ENCODE measurements at places on chromosomes 1 and 21.

GRCh38 chr1:25755475-25756125, 44.4 kb upstream of the SELENON start:
- no peak for DNase-seq

DNA sequence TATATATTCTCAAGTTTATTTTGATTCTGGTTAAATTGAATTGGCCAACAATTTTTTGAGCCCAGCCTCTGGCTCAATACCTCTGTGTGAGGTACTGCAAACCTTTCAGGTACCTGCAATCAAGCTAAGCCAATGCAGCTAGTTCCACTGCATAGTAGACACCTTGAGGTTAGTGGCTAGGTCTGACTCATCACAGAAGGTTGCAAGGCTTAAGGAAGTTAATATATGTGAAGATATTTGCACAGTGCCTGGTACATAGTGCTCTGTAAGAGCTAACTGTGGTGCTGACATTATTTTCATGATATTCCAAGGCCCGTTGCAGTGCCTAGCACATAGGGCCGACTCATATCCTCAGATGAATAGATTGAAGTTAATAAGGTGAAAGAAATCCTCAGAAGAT, 330.5 kb upstream of the KAZN start:
- DNase-seq: no peak

DNA sequence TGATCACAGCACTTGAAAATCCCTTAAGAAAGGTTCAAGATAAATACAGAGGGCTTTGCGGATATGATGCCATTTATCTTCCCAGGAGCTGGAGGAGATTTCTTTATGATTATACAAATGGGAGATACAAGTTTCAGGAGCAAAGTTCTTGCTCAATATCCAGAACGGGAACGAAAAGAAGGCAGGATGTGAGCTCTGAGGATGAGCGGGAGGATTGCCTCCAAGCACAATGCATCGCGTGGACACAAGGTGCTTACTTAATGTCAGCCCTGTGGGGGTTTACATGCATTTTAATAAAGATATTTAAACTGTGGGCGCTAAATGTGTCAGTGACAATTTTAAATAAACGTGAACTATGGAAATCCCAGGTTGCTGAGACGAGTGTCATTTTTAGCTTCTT, 59.0 kb downstream of the SYT6 start:
- DNase-seq: no peak

DNA sequence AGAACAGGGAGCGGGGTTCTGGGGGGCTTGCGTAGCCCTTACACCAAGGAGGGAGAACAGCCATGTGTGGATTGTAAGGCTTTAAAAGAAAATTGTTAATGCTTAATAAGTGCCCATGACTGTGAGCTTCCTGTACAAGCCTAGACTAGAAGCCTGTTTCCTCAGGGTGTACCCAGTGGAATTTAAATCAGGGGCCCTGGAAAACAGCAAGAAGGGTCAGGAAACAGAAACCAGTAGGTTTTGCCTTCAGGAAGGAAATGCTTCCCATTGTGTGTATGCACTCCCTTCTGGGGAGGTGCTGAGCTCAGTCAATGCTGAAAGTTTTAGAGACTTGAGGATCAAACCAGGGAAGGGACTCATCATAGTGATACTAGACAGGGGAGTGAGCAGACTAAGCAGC, 12.7 kb downstream of the UTP11 start:
- no peak for DNase-seq

- DNase-seq: no peak
Observed at GRCh38 chr1:50705041-50705440, 255.0 kb downstream of the FAF1 start.

- DNase-seq: no peak
Observed at GRCh38 chr1:205497351-205497750, 7.1 kb upstream of the CDK18 start.

DNA sequence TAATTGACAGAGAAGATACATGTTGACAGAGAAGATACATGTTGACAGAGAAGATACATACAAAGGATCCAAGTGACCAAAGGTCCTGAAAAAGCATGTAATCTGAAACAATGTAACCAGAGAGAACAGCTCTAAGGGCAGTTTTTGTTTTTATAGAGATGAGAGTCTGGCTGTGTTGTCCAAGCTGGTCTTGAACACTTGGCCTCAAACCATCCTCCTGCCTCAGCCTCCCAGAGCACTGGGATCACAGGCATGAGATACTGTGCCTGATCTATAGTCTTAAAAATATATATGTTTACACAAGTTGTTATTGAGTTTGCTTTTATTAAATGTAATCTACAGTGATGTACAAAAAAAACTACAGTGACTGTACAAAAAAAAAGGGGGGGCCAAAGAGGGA, 12.5 kb downstream of the MEAF6 start:
- no peak for DNase-seq

DNA sequence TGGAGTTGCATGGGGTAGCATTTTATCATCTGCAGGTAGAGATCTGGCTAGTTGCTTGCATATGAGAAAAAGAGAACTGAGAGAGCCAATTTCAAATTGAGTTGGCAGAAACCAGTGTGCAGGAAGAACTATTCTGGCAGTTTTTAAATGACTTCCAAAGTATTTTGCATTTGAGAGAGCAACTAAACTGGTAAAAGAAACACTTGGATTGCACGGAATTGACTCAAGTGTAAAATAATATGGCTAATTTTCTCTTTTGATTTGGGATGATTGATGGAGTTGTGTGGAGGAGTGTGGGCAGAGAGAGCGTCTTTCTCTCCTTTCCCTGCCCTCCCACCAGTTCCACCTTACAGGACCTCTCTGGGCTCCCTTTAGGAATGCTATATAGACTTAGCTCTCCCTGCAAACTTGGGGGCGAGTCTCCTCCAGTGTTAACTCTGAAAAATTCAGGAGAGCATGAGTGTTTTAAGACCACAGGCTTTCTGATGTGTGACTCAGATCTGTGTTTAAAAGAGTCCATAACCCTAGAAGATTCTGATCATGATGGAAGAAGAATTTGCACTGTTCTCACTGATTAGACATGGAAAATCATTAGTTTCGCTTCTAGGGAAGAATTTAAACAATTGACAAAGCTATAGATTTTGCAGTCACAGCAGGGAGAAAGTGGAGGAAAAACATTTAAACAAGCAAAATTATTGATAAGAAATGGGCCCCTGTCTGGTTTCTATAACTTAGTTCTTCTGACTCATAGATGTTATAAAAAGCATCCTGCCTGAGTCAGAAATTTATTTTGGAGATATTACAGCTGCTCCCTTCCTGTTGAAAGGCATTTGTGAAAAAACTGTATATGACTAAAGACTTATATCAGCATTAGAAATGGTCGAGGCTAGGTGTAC, 24.9 kb upstream of the CTBS start:
- no peak for DNase-seq

DNA sequence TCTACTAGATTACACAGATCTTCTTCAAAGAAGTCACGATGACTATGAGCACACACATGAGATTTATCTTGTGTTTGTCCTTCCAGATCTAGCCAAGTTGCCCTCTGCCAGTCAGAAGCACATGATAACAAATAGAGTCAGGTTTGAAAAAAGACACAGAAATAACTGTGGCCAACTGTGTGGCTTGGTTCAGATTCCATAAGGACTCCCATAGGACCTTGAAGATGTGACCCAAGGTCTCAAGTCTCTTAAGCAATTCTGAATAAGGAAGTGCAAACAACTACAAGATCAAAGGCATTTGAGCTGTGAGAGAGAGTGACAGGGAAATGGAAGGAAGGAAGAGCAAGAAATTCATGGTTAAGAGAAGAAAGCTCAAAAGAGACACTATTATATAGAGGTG, 194.0 kb downstream of the PLPP3 start:
- no peak for DNase-seq

GRCh38 chr21:44765231-44766013, 36.2 kb downstream of the UBE2G2 start:
- no peak for DNase-seq

GRCh38 chr1:159873530-159874143, 11.2 kb upstream of the VSIG8 start:
- DNase-seq: no peak

DNA sequence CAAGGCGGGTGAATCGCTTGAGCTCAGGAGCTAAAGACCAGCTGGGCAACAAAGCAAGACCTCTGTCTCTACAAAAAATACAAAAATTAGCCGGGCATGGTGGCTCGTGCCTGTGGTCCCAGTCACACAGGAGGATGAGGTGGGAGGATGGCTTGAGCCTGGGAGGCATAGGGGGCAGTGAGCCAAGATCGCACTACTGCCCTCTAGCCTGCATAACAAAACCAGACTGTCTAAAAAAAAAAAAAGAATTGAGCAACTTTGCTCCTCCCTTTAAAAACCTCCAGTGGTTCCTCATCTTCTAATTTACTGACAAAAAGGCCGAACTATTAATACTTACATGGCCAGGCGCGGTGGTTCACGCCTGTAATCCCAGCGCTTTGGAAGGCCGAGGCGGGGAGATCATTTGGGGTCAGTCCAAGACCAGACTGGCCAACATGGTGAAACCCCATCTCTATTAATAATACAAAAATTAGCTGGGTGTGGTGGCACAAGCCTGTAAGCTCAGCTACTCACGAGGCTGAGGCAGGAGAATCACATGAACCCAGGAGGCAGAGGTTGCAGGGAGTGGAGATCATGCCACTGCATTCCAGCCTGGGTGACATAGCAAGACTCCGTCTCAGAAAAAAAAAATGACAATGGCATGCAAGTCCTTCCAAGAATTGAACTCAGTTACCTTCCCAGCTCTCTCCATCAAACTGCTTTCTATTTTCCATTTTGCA, 4.4 kb downstream of the ACBD3 start:
- DNase-seq: no peak

DNA sequence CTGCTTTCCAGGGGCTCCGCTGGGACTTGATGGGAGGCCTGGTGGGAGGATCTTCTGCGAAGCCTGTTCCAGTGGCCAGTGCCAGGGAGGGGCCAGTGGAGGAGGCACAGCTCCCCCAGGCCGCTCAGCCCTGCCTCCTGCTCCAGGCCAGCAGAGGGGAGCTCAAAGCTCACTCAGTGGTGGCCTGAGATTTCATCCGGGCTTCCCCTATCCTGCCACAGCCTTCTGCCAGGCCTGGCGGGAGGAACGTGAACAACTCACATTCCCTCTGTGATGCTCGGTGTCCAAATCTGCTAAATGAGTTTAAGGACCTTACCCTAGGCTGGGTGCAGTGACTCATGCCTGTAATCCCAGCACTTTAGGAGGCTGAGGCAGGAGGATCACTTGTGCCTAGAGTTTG, 3.3 kb downstream of the CLCNKB start:
- DNase-seq: no peak

Data from activated T-helper 1 cell treated with anti-CD3 and anti-CD28 coated beads, Interleukin-2, amount 50 U/mL, for 16 hours (primary cell).